Right ventricle myocardium inferior (tissue), 1 donor: ENCODE measurements at places on chromosomes 7 and 10.

DNA sequence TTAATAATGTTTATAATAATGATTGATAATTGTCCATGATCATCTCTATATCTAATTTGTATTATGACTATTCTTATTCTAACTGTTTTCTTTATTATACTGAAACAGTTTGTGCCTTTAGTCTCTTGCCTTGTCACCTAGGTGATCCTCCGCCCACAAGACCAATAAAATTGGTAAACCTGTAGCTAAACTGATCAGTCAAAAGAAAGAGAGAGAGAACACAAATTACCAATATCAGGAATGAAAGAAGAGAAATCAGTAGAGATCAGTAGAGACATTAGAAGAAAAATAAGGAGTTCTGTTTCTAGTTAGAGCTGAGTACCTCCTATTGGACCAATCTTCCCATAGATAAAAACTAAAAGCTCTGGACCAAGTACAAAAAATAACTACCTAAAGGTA, 6.1 kb upstream of the COA1 start:
- DNase-seq, result no peak

DNA sequence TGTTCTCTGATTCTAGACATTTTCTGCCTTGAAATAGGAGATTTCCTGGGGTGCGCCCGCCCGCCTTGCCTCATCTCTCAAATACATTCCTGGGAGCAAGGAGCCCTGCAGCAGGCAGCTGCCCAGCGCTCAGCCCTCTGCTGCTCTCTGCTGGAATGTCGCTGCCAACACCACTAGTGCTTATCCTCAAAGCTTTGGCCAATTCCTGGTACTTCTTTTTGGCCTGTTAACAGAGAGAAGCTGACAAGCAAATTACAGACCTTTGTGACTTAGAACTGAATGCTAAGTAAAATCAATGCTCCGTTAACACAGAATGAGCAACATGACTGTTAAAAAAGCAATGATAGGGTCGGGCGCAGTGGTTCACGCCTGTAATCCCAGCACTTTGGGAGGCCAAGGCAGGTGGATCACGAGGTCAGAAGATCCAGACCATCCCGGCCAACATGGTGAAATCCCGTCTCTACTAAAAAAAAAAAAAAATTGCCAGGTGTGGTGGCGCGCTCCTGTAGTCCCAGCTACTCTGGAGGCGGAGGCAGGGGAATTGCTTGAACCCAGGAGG, 41.9 kb upstream of the SYPL1 start:
- peak; percentile 77 for DNase-seq

- no peak for DNase-seq
These were observed 236.1 kb upstream of the FERD3L start for GRCh38 chr7:19381321-19381720.

GRCh38 chr10:104144931-104145330, 23.0 kb downstream of the SFR1 start:
- DNase-seq, result no peak

DNA sequence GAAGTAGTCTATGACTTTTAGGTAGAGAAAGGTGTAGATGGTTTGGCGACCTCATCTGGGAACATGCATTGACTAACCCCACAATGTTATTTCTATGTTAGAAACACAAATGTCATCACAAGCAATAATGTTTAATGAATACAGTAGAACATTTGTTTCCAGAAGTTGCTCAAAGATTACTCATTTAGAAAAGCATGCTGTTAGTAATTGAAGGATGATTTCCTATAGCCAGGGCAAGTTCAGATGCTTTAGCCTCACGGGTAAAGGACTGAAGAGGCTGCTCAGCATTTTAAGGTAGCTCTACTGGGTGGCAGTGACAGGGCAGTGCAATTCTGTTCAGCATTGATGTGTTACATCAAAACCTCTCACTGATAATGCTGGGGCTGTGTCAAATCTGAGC, 199.3 kb upstream of the FZD1 start:
- no peak for DNase-seq

GRCh38 chr10:17316488-17317170, 88.6 kb downstream of the VIM start:
- no peak for DNase-seq

GRCh38 chr7:135160858-135161653, 9.5 kb downstream of the CYREN start:
- peak; percentile 65 for DNase-seq

GRCh38 chr7:79217468-79217867, 236.0 kb downstream of the MAGI2 start:
- DNase-seq, result no peak

DNA sequence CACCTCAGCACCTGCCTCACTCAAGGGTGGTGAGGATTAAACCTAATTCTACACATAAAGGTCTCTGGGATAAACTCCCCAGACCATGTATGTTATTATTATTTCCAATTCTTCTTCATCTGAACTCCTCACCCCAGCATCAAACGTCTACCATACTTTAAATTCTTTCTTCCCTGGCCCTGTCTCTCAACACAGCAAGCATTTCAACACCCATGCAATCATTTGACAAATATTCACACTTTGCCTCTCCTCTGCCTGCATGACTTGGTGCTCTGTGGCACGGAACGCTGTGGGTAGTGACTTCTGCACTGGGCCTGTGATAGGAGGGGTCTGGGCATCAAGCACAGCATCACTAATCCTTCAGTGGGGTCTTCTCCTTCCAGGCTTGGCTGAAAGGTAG, 490.8 kb downstream of the TNS3 start:
- no peak for DNase-seq

- DNase-seq, result no peak
These were observed at the start of gene PLCE1 for GRCh38 chr10:93993782-93994437. TSS of gene PLCE1 (plus strand) at chr10:93993931. CDS start at chr10:94031047, 37,116 bp downstream.

- no peak for DNase-seq
These were observed 4.6 kb downstream of the GPR15LG start for GRCh38 chr10:84178160-84178609.

- DNase-seq, result no peak
These were observed 67.5 kb downstream of the ATXN7L1 start for GRCh38 chr7:105808703-105809590.

DNA sequence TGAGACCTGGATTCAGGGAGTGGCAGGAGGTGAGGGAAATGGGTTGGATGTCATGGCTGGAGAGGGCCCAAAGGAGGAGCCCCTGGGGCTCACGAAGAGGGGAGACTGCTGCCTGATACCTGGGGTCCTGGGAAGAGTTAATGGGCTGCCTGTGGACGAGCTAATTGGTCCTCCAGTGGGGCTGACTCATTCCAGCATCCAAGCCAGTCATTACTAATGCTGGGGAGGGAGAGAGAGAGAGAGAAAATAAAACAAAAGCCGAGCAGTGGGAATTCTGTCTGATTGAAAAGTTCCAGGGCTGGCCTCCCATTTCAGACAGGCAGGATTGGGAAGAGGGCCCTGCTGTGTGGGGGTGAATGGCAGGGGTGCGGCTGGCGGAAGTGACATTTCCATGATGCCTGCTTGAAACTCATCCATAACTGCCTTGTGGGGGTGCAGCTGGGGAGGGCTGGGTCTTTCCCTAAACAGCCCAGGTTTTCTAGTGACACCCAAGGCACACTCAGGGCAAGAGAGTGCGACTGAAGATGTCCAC, 297.8 kb downstream of the RPS24 start:
- DNase-seq, result no peak

- no peak for DNase-seq
These were observed 141.2 kb downstream of the GLI3 start for GRCh38 chr7:42095791-42096190.

- no peak for DNase-seq
These were observed 119.3 kb downstream of the CUX1 start for GRCh38 chr7:101936611-101937231.

DNA sequence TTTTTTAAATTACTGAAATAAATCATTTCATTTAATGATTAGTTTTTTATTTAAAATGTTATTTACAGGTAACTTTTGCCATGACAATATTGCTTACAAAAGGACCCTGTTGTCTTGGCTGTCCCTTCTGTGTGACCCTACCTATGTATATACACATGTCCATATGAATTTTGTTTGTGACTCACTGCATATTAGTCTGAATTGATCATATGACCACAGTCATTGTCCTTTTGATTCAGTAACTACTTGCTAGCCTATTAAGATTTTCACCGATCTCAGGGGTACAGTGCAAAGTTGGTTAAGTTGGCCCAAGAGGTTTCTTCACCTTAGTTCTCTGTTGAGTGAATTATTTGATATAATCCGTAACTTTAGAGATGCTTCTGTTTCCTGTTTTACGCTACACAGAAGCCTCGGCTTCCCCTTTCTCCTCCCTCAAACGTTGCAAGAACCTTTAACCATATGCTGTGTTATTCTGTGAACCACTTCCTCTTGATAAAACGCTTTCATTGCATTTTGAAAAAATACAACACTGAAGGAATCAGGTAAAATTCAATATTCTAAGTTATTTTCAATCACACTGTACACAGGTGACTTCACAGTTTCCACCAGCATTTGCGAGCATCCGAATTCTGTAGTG, 43.9 kb downstream of the APBB1IP start:
- no peak for DNase-seq

DNA sequence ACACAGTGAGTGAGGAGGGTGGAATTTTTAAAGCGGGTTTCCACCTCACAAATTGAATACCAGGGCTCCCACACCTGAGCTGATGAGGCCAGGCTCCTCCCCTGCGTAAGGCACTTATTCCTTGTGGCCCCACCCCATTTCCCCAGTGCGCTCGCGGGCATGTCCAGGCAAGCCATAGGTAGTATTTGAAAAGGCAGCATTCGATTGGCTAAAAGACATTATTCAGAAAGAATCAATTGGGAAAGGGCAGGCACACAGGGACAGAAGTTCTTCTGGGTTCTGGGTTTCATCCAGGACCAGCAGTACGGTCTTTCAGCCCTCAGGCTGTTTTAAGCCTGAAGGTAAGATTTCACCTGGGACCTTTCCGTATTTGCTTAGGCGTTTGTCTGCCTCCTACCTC, 222.3 kb downstream of the BBS9 start:
- DNase-seq, result no peak

DNA sequence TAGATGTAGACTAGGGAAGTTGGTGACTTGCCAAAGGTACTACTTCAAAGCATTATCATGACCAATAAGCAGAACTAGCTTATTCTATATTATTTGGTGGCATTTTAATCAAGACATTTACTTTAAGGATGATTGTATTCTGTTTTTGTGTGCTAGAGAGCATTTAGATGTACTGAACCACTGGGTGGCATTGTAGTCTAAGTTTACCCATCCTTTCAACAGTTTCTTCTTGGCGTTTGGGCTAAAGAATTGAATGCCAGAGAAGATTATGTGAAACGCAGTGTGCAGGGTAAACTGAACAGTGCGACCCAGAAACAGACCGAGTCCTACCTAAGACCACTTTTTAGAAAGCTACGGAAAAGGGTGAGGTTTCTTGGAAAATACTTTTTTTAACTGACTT, 26.8 kb downstream of the PRPF18 start:
- no peak for DNase-seq

DNA sequence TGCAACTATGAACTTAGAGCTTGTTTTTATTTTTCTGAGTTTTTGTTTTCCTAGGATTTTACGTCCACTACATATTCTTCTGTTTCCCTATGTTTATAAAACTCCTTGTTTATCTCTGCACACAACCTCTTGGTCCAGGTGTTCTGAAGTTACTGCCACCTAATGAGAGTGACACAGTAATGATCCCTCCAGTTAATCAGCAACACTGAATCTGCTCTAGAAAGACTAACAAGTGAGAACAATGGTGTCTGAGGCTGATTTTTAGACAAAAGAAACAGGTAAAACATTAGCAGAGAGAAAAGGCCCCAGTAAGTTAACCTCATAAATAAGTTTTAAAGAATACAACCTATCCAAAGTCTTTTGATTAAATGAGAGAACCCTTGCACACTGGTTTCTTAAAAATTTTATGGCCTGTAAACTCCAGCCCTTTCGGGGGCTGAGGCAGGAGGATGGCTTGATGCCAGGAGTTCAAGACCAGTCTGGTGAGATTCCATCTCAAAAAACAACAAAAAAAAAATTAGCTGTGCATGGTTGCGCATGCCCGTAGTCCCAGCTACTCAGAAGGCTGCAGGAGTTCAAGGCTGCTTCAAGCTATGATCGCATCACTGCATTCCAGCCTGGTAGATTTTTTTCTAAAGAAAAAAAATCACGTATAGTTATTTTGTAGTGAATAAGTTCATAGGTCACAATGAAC, 397.6 kb downstream of the MAGI2 start:
- no peak for DNase-seq

GRCh38 chr7:157523766-157524421, 187.1 kb downstream of the DNAJB6 start:
- no peak for DNase-seq

- DNase-seq, result no peak
These were observed 193.8 kb downstream of the ABCA13 start for GRCh38 chr7:48365010-48365409.

DNA sequence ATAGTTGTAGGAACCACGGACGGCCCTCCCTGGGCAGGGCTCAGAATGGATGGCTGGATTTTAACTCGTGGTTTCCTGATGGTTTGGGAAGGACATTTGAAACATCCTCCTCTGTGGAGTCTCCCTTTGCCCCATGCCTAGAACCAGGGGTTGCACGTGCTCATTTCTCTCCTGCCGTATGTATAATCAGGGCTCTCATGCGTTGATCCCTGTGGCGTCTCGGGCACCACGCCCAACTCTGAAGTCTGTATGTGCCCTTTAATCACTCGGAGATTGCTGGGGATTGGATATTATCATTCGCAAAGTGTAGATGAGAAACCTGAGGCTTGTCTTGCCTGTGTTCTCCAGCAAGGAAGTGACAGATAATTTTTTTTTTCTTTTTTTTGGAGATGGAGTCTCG, 257.1 kb downstream of the CAMK1D start:
- no peak for DNase-seq

DNA sequence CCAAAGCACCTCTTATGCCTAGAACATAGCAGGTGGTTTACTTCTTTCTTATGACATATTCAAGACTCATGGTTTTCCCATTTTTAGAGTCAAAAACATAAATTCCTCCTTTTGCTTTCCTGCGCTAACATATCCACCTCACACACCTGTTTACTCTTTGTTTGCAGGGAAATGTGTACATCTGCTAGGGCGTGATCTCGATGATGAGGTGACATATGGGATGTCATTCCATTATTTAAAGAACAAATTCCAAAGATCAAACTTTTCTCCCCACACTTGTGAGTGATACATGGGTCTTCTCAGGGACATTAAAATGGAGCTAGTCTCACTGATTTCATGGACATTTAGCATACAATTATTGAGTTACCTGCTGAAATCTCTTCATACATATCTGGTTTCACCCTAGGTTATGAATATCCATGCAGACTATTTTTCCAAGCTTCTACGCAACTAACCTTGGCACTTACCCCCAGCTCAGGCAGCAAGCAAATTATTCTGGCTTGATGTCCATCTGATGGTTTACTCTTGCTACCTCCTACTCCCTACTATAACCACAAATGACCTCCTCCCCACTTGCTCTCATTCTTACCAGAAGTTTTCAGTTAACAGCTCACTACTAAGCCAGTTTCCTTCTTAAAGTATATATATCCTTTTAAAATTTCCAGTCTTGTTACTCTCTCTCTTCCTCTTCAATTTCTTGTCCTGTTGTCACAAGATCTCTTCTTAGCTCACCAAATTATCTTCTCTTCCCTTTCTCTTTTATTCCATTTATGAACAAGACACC, 208.5 kb downstream of the RNLS start:
- no peak for DNase-seq
